ENCODE measurements at places on chromosomes 16 and 17.
A peak's percentile ranks its signal among the peaks of the same experiment; 100 is the strongest.

DNA sequence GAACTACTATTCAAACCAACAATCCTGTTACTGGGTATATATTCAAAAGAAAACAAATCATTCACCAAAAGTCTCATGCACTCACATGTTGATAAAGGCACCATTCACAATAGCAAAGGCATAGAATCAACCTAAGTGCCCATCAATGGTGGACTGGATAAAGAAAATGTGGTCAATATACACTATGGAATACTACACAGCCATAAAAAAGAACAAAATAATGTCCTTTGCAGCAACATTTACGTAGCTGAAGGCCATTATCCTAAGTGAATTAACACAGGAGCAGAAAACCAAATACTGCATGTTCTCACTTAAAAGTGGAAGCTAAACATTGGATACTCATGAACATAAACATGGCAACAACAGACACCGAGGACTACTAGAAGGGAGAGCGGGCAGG lies 41.9 kb downstream of the KCNJ16 start:
- DNase-seq, result no peak

GRCh38 chr16:56462064-56462796 lies 10.9 kb downstream of the OGFOD1 start:
- DNase-seq, result no peak

- no peak for DNase-seq
These were observed 47.6 kb downstream of the HSD17B2 start for GRCh38 chr16:82082543-82083244.

- DNase-seq, result no peak
These were observed at the start of gene C1QL1 for GRCh38 chr17:44968225-44969143. TSS of gene C1QL1 (minus strand) at chr17:44968303. CDS start at chr17:44968048, 255 bp downstream.

- no peak for DNase-seq
These were observed 8.1 kb upstream of the KREMEN2 start for GRCh38 chr16:2955779-2956578.

DNA sequence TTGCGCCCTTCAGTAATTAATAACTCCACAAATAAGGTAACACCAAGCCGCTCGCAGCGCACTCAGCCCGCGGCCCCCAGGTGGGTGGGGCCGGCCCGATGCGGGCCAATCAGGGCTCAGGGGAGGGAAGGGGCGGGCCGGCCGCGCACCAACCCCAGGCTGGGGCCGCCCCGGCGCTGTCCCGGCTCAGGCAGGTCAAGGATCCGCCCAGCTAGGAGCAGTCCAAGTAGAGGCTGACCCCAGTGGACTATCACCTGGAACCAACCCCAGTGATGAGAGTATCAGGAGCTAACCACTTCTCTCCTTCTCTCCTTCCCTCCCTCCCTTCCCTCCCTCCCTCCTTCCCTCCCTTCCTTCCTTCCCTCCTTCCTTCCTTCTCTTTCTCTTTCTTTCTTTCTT lies 110.8 kb downstream of the C16orf78 start:
- DNase-seq, result peak; percentile 8

DNA sequence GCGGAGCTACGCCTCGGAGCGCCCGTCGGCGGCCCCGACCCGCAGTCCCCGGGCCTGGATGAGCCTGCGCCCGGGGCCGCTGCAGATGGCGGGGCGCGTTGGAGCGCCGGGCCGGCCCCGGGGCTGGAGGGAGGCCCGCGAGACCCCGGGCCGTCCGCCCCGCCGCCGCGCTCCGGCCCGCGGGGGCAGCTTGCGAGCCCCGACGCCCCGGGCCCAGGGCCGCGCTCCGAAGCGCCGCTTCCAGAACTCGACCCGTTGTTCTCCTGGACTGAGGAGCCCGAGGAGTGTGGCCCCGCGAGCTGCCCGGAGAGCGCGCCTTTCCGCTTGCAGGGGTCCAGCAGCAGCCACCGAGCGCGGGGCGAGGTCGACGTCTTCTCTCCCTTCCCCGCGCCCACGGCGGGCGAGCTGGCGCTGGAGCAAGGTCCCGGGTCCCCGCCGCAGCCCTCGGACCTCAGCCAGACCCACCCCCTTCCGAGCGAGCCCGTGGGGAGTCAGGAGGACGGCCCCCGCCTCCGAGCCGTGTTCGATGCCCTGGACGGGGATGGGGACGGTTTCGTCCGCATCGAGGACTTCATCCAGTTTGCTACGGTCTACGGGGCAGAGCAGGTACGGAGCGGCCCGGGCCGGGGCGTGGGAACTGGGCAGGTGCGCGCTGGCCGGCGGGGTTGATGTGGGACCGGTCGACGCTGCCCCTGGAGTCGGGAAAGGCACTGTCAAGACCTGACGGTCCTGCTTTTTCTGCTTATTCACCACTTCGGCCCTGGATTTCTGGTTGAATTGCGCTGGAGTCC lies 861 bp downstream of the RAB11FIP3 start:
- DNase-seq, result no peak

GRCh38 chr16:2009164-2009711 lies 383 bp downstream of the ZNF598 start:
- DNase-seq, result no peak
